ENCODE measurements at places on chromosomes 2 and 18.

GRCh38 chr18:77405096-77405495 is 155.4 kb downstream of the GALR1 start:
- no peak for DNase-seq

DNA sequence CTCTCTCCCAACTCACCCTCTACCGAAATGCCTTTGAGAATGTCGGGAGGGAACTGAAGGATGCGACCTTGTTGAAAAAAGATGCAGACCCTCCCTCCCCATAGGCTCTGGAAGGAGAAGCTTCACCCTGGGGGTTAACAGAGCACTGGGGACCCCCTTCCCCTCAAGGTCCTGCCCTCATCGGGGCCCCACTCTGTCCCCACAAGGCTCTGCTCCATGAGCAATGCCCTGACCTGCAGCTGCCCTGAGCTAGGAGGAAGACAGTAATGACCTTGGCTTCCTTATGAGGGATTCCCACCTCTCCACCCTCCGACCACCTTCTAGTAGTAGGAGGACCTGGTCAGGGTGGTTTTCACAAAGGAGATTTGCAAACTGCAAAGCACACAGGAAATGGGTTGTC is 44.4 kb upstream of the HPCAL1 start:
- no peak for DNase-seq

DNA sequence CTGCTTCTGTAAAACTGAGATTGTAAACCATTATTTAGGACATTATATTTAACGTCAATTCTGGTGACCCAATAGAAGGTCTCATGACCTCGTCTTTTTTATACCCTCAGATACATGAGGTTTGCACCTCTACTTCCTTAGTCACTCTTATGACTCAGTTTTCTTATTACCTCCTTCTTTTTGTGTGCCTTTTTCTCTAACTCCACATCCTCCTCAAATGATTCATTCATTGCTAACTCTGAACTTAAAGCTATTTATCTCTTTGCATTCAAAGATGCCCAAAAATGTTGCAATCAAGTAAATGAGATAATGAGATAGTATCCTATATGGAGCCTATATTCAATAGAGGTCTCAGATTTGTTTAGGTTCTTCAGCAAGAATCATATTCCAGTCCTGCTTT is 121.0 kb upstream of the KYNU start:
- DNase-seq, result no peak

- DNase-seq, result no peak
Observed at GRCh38 chr18:10937743-10938640, 211.4 kb downstream of the PIEZO2 start.

DNA sequence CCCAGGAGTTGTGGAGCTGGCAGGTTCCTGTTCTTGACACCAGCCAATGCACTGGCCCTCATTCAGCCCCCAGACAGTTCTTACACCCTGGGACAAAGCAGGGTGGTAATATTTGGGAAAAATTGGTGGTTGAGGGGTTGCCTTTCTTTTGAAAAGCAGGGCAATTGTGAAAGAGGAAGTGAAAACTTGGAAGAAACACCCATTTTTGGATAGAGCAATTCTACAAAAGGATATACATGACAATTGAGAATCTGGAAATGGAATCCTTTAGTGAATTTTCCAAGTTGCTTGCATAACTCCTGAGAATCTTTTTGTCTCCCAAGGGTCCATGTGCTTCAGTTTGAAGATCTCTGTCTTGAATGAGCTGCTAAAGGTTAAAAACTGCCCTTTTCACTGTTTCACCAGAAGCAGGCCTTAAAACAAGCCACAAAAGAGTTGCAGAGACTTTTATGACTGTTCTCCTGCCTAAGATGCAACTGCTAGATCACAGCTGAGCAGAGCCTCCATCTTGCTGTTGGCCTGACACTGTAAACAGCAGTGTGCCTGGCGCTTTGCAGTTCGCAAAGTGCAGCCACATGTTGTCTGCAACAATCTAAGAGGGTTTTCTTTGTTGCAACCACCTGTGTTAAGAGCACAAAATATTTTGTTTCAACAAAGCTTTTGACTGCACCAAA is 11.8 kb downstream of the COL4A4 start:
- DNase-seq, result no peak

- DNase-seq, result no peak
Observed at GRCh38 chr2:95374029-95374428, 28.5 kb upstream of the FAHD2A start.

- no peak for DNase-seq
Observed at GRCh38 chr2:84940088-84940470, 30.9 kb upstream of the KCMF1 start.

- no peak for DNase-seq
Observed at GRCh38 chr2:181841079-181841478, 50.5 kb upstream of the ITPRID2 start.

Measured in GOT3 (cell line).